Stimulated activated CD8-positive, alpha-beta memory T cell treated with anti-CD3 and anti-CD28 coated beads, Interleukin-4, amount 100 ng/mL, for 4 hours (primary cell): ENCODE measurements at places on chromosomes 4 and X.

DNA sequence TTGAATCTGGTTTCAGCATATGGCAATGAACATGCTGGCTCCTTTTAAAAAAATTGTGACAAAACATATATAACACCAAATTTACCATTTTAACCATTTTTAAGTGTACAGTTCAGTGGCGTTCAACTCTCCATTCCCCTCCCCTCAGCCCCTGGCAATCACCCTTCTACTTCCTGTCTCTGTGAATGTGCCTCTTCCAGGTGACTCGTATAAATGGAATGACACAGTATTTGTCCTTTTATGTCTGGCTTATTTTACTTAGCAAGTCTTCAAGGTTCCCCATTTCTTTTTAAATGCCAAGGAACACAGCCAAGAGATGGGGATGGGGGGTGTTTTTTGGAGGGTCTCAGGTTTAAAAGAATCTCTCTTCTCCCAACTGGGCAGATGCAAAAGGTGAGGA lies 35.4 kb upstream of the BCLAF3 start:
- DNase-seq, result no peak

GRCh38 chr4:186104890-186105646 lies 564 bp downstream of the FAM149A start:
- no peak for DNase-seq

GRCh38 chr4:100949350-100949935 lies 397.9 kb downstream of the PPP3CA start:
- DNase-seq, result no peak

DNA sequence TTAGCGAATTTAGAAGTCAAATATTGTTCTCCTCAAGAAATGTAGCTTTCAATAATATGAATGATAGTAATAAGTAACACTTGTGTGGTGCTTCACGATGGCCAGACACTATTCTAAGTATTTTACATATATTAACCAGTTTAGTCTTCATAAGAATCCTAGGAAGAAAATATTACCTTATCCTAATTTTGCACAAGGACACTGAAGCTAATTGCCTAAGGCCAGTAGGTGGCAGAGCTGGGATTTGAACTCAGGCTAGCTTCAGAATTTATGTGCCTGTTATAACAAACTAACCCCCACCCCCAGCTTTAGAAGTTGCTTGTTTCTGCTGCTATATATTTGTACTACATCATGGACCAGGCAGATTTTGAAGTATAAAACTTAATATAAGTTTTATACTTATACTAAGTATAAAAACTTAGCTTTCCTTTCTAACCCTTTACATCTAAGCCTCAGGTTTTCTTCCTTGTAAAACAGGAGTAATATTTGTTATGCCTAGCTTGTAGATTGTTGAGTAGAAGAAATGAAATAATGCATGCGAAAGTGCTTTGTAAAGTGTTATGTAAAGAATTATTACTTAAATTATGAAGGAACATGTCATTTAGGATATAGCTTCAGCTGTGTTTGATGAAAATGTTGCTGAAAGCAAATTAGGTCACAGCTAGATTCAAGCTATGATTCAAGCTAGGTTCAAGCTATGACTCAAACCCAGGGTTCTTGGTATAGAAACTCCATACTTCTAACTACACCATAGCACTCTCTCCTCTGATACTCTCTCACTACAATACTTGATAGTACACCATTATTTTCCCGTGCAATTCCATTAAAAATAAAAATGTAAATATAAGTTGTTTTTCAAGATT lies 4.2 kb upstream of the CDS1 start:
- DNase-seq, result no peak

DNA sequence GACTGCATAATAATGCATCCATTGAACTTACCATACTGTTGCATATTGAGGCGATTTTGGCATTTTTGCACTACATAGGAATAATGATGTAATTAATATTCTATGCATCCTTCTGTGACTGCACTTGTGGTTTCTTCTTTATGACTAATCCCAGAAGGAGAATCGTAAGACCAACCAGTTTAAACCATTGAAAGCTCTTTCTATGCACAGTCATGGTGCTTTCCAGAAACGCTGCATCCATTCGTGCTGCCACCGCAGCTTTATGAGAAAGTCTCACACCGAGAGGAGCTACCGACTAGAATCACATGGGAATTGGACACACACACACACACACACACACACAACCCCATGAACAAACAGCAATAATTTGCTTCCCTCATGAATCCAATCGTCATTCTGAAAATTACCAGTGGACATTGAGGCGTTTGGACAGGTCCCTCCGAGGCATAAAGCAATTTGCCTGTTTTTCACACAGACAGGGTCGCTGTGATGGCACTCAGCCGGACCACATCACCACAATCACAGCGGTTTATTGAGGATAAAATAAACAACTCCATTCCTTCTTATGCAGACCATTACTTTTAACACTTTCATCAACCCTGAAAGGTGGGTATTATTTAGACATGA lies 64.2 kb downstream of the PACRGL start:
- no peak for DNase-seq

DNA sequence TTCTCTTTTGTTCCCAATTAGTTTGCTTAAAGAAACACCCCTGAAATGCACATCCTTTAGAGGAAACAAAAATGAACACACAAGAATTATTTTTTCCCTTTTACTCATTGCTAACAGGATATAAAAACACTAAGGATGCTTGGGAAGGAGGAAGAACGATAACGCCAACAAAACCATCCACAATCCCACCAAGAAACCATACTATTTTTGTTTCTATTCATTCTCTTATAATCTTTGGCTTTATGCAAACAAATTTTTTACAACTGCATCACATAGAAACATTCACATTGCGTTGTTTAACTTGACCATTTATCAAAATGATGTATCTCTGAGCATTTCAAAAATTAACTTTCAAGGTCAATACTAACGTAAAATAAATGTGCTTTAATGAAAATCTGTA lies 12.0 kb downstream of the APBB2 start:
- no peak for DNase-seq

GRCh38 chr4:128846063-128846462 lies 36.6 kb downstream of the JADE1 start:
- DNase-seq, result no peak
